BE2C (cell line): ENCODE measurements at places on chromosomes 2 and 18.

DNA sequence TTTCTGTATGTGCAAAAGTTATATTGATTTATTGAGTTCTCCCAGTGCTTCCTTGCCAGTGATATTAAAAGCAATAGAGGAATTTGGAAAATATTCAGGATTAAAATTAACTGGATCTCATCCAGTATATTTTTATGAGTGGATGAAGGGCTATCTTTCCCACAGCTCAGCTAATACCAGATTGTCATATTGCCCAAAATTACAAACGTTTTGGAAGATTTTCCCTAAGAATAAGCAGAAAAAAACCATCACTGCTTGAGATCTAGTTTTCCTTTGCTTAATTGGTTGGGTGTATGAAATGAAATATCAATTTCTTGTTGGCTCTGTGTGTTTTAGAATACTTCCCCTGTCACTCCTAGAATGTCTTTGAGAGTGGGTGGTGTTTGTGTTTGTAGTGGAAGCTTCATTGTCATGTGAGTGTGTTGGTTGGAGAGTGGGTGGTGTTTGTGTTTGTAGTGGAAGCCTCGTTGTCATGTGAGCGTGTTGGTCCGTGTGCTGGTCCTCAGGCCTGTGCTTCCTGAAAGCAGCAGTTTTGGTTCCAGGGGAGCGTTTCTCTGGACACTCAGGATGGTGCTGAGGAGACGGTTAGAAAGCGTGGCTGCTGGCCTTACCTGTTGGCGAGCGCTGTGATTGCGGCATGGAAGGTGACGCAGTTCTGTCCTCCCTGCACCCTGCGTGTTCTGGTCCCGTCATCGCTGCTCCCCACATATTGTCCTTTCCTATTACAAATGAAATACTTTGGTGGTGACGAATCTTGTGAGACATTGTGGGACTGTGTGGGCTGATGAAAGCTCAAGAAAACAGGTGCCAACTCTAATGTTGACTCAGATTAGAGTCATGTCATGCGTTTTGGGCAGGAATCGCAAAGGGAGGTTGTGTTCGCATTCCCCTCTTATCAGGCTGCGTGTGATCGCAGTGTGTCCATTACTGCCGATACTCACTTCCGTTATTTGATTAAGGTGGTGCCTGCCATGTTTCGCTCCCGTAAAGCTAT, 12.4 kb downstream of the ASB1 start:
- no peak for DNase-seq

DNA sequence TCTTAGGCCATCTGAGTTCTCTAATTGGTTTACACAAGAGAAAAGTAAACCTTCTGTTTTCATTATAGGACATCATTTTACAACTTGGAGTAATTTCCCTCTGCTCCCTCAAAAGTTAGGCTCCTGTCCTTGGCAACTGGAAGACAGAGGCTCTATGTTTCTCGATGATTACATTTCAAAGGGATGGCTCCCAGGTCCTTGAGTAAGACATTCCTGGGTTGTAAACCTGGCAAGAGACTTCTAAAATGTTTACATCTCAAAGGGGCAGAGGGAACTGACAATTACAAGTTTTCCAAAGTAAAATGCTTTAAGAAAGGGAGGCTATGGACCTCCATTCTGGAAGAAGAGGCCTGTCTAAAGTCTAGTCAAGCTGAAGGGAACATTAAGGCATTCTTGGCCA, 268.3 kb upstream of the REG3G start:
- no peak for DNase-seq

GRCh38 chr2:2640818-2641217, 309.7 kb upstream of the MYT1L start:
- DNase-seq: no peak

DNA sequence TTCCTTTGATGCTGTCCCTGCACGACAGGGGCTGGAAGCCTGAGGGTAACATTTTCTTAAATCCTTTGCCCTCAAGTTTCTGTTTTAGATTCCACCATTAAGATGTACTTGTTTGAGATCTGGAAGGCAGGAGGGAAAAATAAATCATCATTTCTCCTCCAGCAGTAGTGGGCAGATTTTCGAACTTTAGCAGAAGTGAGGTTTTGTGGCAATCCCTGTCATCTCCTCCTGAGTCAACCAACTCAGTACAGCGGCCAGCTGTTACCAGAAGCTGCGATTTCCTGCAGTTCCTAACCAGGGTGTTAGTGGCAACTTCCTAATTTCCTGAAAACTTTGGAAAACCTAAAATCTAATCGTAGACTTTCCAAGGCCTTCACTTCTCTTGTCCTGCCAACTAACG, 517.2 kb upstream of the ACVR2A start:
- DNase-seq: no peak

- no peak for DNase-seq
These were observed 1317.7 kb upstream of the ACVR2A start for GRCh38 chr2:146527166-146527565.

DNA sequence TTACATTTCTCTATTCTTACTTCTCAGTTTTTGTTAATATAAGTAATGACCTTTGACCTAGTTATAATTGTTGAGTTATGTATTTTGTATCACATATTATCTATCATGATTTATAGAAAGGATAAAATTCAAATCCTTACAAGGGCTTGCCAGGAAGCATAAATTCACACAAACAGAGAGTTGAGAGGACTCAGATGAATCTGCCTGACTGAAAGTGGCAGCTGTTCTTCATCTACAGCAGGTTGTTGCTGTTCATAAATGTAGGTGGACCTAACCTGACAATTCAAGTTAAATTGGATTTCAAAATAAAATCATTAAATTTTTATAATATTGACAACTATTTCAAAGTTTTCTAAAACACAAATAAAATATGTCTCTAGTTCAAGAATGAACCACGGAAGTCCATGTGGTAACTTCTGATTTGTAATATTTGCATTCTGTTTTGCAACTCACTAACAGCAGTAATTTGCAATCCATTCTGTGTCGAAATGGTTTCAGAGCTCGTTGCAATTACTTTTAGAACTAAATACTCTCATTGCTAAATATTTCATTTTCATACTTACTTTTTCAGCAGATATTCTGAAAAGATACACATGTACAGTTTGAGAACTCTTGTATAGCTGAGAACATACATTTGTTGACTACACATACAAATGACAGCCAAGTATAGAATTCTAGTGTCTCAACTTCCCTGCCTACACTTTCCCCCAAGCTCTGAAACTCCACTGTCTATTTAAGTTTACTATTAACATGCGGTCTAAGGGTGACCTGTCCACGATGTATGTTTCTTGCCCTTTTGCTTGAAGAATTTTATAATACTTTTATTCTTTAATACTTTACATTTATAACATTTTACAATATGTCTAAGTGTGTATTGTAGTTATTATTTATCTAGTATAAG, 25.7 kb downstream of the SCN7A start:
- DNase-seq: no peak

DNA sequence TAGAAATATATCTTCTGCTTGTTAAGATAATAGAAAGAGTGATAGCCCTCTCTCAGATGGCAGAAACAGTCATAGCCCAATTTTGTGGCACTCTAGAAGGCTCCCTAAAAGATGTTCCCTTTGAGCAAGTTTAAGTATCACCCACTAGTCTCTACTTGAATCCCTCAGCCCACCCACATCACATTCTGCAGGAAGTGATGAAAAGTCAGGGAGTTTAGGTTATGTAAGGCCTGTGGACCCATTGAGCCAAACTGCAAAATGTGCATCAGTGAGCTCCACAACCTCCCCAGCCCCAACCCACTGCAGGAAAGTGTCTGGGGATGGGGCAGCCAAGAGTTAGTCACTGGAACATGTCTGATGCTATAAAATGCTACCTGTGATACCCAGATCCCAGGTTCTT, 25.6 kb downstream of the ANKRD44 start:
- DNase-seq: no peak

DNA sequence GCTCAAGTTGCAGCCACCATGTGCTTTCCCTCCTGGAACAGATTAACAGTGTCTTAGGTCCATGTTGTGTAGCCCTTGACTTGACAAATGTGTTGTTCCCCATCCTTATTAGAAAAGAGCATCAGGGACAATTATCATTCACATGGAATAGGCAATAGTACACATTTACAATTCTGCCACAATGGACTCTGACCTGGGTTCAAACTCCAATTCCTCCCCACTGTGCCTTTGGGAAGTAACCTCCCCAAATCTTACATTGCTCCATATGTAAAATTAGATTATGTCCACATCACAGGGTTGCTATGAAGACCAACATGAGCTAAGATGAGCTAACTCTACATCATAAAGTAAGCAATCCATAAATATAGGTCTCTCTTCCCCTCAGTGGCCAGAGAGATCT, 193.8 kb downstream of the NRP2 start:
- DNase-seq: no peak

- no peak for DNase-seq
These were observed 52.3 kb downstream of the BAZ2B start for GRCh38 chr2:159564081-159564480.
